ENCODE measurements at places on chromosomes 7 and 10.

GRCh38 chr7:138237995-138238394, 161.7 kb downstream of the AKR1D1 start:
- no peak for DNase-seq

DNA sequence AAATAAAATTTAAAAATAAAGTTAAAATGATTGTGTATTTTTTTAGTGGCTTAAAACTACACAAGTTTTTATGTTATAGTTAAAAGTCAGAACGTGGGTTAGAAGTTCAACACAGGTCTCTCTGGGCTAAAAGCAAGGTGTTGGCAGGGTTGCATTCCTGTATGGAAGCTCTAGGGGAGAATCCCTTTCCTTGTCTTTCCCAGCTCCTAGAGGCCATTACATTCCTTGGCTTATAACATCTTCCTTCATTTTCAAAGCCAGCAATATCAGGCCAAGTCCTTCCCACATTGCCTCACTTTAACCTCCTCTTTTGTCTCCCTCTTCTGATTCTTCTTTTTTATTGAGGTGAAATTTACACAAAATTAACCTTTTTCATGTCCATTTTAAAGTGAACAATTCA, 52.4 kb upstream of the EEPD1 start:
- DNase-seq = no peak

GRCh38 chr10:87605628-87606251, 53.9 kb upstream of the PAPSS2 start:
- DNase-seq = no peak

DNA sequence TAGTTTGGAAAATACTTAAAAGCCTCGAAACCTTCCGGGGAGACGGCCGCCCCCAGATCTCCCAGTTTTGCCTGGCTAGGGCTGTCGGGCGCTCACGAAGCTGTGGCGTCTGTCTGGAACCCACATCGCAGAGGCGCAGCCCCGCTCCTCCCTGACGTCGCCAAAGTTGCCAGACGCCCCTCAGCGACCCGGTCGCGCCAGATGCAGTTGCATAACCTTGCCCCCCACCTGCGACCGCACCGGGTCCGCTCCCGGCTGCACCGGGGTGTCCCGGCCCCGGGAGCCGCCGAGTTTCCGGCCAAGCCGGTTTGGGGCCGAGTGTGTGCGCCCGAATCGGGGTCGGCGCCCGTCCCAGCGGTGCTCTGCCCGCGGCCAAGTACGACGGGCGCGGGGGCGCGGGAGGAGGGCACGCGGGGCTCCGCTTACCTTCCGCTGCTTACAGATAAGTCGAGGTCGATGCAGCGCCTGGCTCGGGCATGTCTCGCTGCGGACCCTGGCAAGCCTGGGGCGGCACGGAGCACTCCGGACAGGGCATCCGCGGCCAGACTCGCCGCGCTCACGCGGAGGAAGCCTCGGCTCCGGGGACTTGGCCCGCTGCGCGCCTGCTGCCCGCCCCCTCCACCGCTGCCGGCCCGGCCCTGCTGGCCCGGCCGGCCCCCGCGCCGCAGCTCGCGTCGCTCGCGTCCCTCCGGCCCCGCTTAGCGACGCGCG, 665 bp downstream of the INSYN2A start:
- no peak for DNase-seq

DNA sequence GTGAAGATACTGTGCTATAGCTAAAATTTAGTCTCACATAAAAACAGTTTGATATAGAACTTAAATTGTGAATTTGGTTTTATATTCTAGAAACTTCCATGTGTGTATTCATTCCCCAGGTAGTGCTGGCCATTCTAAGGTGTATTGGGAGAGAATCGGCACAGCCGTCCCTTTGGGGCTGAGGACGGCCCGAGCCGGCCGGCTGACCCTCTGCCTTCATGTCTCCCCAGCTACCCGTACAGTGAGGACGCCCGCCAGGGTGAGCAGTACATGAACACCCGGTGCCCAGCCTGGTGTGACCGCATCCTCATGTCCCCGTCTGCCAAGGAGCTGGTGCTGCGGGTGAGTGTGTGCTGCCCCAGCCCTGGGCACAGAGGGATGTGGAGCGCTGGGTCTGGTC, 8.5 kb downstream of the NKX6-2 start:
- no peak for DNase-seq

DNA sequence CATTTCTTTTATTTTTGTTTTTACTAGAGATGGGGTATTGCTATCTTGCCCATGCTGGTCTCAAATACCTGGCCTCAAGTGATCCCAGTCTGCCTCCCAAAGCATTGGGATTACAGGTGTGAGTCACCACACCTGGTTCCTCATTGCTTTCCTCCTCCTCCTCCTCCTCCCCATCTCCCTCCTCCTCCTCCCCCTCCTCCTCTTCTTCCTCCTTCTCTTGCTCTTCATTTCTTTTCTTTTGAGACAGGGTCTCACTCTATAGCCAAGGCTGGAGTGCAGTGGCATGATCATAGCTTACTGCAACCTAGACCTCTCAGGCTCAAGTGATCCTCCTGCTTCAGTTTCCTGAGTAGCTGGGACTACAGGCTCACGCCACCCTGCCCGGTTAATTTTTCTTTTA, 22.2 kb downstream of the LRRC20 start:
- no peak for DNase-seq

DNA sequence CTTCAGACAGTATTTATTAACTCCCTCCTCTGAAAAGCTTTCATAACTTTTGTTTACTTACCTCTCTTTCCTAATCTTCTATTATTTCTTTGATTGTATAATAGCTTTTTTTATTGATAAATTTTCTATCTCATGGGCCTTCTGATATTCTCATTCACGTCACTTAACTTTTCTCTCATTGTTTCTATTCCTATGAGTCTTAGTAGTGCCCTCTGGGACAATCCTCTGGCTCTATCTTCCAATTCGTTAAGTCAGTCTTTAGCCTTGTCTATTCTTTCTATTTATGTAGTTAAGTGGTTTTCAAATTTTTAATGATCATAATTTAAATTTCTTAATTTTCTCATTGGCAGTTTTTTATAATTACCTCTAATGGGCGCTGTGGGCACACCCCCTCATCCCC, 6.4 kb upstream of the ELMO1 start:
- no peak for DNase-seq

DNA sequence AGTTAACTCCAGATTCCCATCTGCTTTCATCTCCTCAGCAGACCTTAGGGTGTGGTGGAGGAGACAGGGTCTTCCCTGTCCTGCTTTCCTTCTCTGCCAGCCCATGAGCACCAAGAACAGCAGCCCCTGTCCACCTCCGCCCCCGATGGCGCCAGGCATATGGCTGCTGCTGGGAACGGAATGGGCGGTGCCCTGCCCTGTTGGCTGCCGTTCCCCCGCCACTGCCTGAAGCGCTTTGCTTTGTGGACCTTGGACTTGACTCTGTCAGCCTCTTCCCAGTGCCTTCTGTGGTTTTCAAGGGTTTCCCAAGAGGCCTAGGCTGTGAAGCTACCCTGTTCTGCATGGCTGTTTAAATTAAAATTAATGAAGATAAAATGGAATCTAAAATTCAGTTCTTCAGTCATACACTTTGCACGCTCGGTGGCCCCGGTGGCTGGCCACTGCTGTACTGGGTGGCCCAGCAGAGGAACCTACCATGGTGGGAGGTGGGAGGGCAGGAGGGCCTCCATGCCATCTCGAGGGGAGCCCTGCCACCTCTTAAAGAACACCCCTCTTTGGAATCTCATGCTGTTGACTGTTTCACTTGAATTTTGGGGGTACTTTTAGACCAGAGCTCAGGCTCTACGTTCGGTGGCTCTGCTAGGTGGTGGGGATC, 78.7 kb downstream of the NKX6-2 start:
- no peak for DNase-seq

GRCh38 chr10:131729361-131729760, 171.4 kb upstream of the PPP2R2D start:
- DNase-seq = no peak

- DNase-seq = no peak
Measured at GRCh38 chr7:90593205-90593604, 2.9 kb upstream of the CDK14 start.

Data from NCI-H2029 treated with DMSO at 0.1 percent for 48 hours (cell line).